ENCODE measurements at places on chromosomes 11 and 22. TPM values are rescaled to one million over a fixed set of nuclear protein-coding genes. Genes with fewer than 3 reads are reported as not detected.

Gene OR6T1
- total RNA-seq: not detected

Gene SEPTIN5
- total RNA-seq: 1.1 TPM

Gene ARHGEF17
- total RNA-seq: 6.8 TPM

GRCh38 chr11:110389965-110390364 is 39.8 kb upstream of the FDX1 start:
- DNase-seq: no peak

DNA sequence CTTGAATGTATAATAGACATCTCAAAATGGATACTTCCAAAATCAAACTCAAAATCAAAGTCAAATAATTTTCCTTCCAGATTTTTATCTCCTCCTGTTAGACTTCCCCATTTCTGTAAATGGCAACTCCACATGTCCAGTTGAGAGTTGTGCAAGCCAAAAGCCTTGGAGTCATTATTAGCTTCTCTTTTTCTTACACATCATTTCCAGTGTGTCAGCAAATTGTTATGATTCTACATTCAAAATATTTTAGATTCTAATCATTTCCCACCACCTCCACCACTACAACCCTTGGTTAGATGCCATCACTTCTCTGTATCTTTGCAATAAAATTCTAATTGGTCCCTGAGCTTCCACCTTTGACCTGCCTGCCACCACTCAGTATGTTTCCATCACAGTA is 155.7 kb downstream of the CNTN5 start:
- no peak for DNase-seq

DNA sequence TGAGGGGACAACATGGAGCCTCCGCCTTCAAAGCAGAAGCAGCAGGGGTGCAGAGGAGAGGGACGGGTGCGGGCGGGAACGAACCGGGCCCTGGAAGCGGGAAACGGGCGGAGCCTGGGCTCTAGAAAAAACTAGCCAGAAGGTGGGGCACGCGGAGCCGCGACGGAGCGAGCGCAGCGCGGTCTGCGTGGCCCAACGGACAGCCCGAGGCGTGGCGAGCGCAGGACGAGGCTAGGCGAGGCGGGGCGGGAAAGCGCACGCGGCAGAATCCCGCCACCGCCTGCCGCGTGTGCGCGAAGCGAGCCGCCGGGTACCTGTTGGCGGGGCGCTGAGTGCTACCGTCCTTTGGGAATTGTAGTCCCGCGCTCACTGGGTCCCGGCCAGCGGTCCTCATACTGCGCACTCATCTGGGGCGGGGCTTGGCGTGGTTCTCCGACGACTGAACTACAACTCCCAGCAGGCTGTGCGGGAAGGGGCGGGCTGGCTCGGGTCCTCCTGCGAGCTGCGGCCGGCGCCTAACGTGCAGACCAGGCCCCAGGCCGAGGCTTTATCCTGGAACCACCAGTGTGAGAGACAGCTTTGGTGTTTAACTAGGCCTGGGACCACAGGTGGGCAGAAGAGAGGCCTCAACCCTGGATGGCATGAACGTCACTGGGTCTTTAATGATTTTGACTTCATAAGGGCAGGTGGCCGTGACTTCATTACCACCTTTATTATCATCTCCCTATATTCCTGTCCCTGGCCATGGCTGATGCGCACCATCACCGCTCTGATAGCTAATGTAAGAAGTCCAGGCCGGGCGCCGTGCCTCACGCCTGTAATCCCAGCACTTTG is at the start of gene ATL3:
Gene ATL3 (minus strand): TSS at position 55 of the 834 bp plus-strand sequence. CDS start 41 bp downstream, at position 14.
- peak; percentile 99 for DNase-seq

- no peak for DNase-seq
These were observed 37.7 kb upstream of the CREB3L1 start for GRCh38 chr11:46239801-46240061.

- no peak for DNase-seq
These were observed 50.3 kb downstream of the TRIOBP start for GRCh38 chr22:37747080-37747714.

Gene GLB1L2
- 0.48 TPM for total RNA-seq

- DNase-seq: no peak
These were observed 665.4 kb downstream of the KCNA4 start for GRCh38 chr11:29351301-29351873.

GRCh38 chr11:119424775-119425174 is 1.8 kb upstream of the THY1 start:
- DNase-seq: no peak

- DNase-seq: no peak
These were observed 8.0 kb downstream of the FADS3 start for GRCh38 chr11:61883327-61883726.

Gene LMNTD2
- total RNA-seq: 13.4 TPM

- DNase-seq: peak; percentile 65
These were observed 115.7 kb upstream of the NNMT start for GRCh38 chr11:114180301-114181055.

- no peak for DNase-seq
These were observed 21.7 kb upstream of the ANKK1 start for GRCh38 chr11:113365895-113366294.

DNA sequence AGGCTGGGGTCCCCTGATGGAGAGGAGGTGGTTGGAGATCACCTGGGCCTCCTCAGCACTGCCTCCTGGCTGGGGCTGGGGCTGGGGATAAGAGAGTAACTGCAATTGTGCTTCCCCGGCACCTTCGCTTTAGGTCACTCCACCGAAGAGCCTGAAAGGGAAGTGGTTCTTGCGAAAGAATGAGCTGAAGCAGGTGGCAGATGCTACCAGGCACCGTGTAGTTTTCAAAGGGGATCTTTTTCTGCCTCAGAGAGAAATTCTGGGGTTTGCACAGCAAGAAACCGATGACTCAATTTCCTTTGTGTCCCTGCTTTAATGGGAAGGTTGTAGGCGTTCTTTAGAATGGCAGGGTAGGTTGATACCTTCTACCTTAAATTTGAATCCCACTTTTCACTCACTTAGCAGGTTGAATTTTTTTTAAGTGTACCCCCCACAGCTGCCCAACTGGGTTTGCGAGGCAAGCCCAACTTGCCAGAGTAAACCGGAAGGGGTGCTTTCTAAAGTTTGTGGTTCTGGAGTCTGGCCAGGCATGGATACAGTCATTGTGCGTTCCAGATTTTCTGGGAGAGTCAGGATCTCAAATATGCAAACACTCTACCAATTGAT is 5.3 kb downstream of the CD44 start:
- DNase-seq: no peak

DNA sequence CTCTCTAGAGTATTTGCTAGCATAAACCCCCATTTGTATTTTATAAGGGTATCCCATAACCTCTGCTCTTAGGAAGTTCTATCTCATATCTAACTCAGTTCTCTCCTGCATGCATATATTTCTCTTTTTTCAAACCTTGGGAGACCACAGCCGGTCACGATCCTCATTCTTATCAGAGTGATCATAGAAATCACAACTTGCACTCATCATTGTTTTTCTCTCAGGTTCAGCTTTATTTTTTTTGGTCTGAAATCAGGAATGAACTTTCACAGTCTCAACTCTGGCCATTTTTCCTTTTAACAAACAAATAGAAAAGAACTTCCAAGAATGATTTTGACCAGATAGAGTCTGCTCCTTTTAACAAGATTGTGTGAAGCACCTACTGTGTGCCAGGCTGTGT is 98.6 kb upstream of the BLID start:
- DNase-seq: no peak

Gene SAA1
- 34,062 TPM for total RNA-seq

Gene GRIK4
- total RNA-seq: 0.05 TPM

Measured in left lobe of liver (tissue), 2 donors.